Substantia nigra (tissue), 51 donors: ENCODE measurements at places on chromosomes 1 and 21.

DNA sequence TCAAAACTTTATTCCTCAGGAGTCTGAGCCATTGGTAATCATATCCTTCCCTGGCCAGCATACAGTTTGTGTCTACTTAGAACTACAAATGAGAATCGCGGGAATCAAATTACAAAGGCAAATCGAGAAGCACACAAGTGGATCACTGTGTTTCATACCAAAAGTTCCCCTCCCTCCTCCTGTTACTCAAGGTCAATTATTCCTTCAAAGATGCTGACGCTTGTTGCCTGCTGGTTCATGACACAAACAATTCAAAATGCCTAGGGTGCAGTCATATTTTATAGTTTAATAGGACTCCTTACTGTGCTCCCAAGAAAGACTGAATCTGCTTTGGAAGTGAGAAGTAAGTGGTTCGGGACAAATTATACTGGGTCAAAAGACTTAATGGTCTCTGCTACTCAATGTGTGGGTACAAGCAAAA lies 93.0 kb upstream of the PBX1 start:
- no peak for DNase-seq

DNA sequence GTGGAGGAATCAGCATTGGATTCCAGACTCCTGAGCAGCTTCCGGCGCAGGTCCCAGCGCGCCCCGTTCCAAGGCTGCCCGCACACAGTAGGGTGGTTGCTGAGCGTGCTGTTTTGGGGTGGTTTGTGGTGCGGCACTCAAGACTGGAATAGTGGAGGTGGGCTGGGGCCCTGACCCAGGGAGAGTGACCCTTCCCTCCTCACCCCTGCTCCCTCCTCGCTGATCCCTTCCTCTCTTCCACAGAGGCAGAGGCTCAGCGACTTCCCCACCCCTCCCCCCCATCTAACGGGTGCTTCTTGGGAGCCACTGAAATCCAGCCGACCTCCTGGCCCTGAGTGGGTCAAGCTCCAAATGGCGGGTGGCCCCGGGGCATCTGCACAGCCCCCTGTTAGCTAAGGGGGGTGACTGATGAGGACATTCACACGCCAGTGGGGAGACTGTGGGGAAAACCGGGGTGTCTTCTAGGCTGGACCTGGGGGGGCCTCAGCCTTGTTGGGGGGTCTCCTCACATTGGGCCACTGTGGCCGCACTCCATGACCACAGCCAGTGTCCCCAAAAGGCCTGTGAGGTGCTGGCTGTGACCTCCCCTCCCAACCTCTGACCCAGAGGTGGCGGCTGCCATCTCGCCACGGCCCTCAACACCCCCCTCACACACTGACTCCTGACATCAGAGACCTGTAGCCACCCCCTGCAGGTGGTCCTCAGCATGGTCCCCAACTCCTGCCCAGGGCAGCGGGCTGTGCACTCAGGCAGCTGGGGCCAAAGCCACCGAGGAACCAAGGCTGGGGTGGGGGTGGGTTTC lies 3.9 kb upstream of the HES4 start:
- no peak for DNase-seq

GRCh38 chr1:247373721-247374141 lies 42.1 kb upstream of the ZNF496 start:
- peak; percentile 36 for DNase-seq

DNA sequence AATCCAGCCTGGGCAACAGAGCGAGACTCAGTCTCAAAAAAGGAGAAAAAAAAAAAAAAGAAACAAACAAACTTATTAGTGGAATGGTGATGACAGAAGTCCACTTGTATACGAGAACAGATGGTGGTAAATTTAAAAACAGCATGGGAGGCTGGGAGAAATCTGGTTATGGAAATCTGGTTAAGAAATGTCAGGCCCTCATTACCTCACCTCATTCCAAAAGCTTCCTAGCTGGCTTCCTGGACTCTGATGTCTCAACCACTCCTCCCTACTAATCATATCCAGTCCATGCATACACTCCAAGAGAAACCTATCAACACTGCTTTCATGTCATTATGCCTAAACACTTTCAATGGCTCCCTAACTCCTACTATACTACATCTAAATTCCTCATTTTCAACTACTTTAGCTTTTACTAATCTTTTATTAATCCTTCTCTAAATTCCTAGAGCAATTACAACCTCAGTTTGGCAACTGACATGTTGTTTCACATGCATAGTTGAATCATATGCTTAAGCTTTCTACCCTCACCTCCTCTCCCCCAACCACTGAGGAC lies 52.9 kb downstream of the FOXJ3 start:
- DNase-seq = no peak

DNA sequence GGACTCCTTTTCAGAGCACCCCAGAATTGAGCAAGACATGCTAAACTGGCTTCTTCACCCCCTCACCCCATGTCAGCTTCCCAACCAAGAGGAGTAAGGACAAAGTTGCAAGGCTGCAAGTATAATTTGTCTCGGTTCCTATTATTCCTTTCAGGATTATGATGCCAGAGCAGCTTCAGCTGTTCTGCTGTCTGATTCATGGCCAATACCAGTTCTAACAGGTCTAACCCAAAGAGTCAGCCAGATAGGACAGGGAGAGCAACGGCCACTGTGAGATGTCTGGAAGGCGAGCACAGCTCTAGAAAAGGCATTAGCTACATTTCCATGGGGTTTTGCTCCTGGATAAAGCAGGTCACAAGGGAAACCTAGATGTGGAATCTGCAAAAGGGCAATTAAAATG lies 53.3 kb upstream of the HOOK1 start:
- no peak for DNase-seq

GRCh38 chr1:210252621-210253051 lies 20.0 kb downstream of the SERTAD4 start:
- no peak for DNase-seq
